ENCODE measurements at places on chromosomes 2 and 18.

GRCh38 chr2:168458139-168458538, 2.1 kb downstream of the CERS6 start:
- no peak for DNase-seq

DNA sequence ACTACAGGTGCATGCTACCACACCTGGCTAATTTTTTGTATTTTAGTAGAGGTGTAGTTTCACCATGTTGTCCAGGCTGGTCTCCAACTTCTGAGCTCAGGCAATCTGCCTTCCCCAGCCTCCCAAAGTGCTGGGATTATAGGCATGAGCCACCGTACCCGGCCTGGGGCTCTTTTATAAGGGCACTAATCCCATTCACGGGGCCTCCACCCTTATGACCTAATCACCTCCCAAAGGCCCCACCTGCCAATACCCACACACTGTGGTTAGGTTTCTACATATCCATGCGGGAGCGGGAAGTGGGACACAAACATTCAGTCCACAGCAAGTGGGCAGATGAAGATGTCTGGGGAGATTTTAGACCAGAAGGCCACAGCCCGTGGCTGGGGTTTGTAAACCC, 164.7 kb upstream of the SH3BP4 start:
- no peak for DNase-seq

DNA sequence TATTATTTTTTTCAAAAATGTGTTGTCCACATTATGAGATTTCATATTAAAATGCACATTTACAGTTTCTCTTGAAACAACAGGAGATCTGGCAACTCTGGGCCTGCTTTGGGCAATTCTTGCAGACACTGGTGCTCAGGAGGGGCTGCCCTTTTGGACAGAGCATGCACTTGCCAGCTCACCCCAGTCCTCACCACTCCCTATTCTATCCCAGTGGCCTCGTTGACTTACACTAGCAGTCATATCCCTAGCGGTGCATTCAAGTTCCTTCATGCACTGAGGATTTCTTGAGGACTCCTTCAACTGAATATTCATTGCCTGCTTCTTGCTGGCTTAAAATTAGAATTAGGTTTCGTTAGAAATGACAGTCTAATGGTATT, 87.9 kb upstream of the FHL2 start:
- no peak for DNase-seq

DNA sequence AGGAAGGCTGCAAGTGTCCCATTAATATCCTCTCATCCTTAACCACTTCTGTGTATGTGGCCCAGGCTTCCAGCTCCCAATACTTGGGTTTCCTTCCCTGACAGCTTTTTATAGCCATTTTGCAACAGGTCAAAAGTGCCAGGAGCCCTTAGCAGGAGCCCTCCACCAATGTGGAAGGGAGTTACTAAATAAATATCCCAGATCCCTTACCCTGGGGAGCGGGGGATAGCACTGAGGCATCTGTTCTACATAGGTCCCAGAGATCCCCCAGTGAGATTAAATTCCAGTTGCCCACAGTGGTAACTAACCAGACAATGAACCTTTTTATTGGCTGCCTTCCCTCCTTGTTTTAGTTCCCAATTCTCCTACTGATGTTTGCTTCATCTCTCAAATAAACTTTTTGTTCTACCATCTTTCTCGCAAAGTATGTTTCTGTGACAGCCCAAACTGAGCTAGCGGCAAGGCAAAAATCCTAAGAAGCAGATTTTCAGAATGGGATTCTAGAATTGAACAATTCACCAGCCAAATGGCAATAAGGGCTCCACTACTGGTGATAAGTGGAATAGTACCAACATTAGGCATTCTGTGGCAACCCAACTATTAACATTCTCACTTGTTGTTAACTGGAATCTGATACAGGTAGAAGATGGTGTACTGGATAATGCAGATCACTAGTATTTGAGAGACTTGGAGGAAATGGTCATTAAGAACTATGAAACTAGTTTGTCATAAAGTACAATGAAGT, 83.9 kb upstream of the MAPRE2 start:
- DNase-seq: no peak

GRCh38 chr18:41266616-41267015, 688.4 kb upstream of the PIK3C3 start:
- DNase-seq: no peak

DNA sequence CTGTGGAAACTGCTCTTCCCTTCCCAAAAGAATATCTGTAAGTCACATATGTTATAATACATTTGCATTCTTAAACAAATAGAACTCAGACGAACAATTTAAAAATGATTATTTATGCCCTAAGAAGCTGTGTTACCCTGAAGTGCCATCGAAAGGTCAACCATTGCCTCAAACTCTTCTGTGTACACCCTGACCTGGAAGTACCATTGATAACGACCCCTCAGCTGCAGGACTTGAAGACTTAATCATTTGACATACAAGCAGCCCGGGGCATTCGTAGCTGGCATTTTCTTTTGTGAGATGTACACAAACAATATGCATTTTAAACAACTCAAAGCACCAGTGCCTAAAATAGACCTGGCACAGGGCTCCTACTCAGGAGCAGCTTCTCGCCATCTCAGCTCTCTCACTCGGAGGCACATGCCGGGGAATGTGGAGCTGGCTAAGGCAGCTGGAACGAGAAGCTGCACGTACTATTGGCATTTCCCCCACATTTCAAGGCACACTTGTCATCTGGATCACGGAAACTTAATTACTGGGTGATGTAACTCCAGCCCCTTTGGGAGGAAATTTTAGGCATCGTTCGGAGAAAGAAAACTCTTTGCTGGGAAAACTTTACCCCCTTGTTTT, 170.0 kb upstream of the GALNT5 start:
- no peak for DNase-seq

DNA sequence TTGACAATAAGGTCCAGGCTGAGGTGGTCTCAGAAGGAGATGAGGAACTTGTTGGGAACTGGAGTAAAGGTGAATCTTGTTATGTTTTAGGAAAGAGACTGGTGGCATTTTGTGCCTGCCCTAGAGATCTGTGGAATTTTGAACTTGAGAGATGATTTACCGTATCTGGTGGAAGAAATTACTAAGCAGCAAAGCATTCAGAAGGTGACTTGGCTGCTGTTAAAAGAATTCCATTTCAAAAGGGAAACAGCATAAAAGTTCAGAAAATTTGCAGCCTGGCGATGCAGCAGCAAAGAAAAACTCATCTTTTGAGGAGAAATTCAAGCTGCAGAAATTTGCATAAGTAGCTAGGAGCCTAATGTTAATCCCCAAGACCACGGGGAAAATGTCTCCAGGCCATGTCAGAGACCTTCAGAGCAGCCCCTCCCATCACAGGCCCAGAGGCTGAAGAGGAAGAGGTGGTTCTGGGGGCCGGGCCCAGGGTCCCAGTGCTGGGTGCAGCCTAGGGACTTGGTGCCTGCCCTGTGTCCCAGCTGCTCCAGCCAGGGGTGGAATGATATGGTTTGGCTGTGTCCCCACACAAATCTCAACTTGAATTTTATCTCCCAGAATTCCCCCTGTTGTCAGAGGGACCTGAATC, 73.5 kb downstream of the FIGN start:
- DNase-seq: no peak

- peak; percentile 37 for DNase-seq
Measured at GRCh38 chr2:190551928-190552327, 17.4 kb upstream of the NEMP2 start.

GRCh38 chr2:200454927-200455801, 54.7 kb downstream of the KCTD18 start:
- DNase-seq: no peak

DNA sequence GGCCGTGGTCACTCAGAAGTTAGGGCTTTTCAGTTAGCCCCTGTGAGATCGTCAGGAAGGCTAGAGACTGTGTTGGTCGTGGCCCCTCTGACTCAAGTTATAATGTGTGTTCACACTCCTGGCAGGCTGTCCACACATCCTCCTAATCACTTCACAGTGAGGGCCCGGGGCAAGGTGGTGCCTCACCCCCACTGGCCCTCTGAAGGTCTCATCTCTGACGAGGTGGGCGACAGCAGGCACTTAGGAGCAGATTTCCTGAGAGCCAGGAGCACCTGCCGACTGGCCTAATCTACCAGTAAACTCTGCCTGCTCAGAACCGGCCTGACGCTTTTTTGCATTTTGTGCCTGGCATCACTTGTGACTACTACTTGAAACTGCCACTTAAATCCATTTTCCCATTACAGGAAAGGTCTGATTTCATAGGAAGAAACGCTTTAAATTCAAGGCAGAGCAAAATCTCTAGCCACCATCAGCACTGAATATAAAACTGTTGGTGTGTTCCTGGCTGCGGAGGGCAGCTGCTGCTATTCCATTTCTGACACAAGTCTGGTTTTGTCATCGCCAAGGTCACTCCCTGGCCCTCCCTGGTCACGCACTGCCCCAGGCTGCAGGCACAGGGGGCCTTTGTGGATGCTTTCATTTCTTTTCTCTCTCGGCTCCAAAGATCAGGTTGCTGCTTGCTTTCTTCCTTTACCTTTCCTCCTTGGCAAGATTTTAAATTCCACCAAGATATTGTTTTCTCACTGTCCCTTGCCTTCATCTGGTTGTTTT, 48.0 kb downstream of the RAB12 start:
- DNase-seq: no peak

DNA sequence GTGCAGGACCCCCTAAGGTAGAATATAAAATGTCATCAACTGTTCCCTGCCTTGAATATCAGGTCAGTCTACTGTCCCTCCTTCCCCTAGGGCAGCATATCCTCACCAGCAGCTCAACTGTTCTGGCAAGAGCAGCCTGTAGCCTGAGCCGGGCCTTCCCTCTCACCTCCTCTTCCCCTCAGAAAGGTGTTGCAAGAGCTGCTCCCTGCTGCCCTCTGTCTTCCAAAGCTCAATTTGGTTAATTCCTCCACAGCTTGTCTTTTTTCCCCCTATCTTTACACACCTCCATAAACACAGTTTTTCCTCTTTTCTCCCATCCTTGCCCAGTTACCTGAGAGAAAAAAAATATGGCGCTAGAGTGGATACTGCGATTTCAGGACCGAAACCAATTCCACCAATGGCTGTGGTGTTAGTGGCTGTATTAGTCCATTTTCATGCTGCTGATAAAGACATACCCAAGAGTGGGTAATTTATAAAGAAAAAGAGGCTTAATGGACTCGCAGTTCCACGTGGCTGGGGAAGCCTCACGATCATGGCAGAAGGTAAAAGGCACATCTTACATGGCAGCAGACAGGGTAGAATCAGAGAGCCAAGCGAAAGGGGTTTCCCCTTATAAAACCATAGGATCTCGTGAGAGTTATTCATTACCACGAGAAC, 184.7 kb downstream of the MREG start:
- peak; percentile 47 for DNase-seq

- DNase-seq: no peak
Measured at GRCh38 chr2:240959941-240960308, 38.5 kb upstream of the SNED1 start.

GRCh38 chr18:68449292-68449691, 265.6 kb downstream of the TMX3 start:
- no peak for DNase-seq

GRCh38 chr2:68846091-68846490, 25.1 kb downstream of the BMP10 start:
- DNase-seq: no peak

- DNase-seq: no peak
Measured at GRCh38 chr2:147937744-147938349, 82.7 kb downstream of the ORC4 start.

DNA sequence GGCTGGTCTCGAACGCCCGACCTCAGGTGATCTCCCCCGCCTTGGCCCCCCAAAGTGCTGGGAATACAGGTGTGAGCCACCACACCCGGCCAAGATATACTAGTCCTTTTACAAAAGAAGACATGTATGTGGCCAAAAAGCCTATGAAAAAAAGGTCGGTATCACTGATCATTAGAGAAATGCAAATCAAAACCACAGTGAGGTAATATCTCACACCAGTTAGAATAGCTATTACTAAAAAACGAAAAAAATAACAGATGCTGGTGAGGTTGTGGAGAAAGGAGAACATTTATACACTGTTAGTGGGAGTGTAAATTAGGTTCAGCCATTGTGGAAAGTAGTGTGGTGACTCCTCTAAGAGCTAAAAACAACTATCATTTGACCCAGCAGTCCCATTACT, 26.4 kb downstream of the KLHL23 start:
- DNase-seq: no peak

DNA sequence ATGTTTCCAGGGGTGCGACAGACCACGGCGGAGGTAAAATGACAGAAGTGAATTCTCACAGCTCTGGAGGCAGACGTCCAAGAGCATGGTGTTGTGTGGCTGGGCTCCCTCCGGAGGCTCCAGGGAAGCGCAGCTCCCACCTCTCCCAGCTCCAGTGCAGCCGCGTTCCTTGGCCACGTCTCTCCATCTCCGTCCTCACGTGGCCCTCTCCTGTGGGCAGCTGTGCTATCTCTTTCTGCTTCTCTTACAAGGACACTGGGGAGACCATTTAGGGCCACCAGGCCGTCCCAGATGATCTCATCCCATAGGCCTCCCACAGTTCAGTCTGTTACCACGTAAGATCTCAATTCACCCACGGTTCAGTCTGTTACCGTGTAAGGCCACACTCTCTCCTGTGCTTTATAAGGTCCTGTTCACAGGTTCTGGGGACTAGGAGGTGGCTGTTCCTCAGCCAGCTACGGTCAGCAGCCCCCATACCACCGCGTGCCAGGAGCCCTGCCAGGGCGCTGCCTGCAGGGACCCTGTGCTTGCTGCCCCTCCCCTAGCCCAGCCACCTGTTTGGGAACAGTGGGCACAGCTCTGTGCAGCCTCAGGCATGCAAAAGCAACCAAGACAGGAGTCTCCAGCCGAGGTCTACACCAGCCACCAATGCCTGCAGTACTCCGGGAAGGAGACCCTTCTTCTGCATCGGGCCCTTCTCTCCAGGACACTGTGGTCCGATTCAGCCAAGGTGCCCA, 2.9 kb upstream of the MAB21L4 start:
- DNase-seq: no peak

- no peak for DNase-seq
Measured at GRCh38 chr18:50097702-50098101, 97.2 kb downstream of the MYO5B start.

DNA sequence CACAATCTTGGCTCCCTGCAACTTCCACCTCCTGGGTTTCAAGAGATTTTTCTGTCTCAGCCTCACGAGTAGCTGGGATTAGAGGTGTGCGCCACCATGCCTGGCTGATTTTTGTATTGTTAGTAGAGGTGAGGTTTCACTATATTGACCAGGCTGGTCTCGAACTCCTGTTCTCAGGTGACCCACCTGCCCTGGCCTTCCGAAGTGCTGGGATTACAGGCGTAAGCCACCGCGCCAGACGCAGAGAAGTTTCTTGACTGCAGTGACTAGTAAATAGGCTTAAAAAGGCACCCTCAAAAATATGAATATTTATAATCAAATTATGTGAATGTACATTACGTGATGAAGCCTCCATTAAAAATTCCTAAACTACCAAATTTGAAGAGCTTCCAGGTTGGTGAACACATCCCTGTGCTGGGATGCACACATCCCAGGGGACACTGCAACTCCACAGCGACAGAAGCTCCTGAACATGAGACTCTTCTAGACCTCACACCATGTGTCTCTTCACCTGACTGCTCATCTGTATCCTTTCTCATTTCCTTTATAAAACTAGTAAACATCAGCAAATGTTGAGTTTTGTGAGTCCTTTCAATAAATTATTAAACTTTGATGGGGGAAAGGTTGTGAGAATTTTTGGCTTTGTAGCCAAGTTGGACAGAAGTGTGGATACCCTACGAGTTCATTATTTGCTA, 203.3 kb upstream of the SPOPL start:
- DNase-seq: no peak
